ENCODE measurements at places on chromosomes 4 and X. TPM values are rescaled to one million over a fixed set of nuclear protein-coding genes. Genes with fewer than 3 reads are reported as not detected.

GRCh38 chrX:99663136-99663535, 746.9 kb downstream of the PCDH19 start:
- no peak for DNase-seq

DNA sequence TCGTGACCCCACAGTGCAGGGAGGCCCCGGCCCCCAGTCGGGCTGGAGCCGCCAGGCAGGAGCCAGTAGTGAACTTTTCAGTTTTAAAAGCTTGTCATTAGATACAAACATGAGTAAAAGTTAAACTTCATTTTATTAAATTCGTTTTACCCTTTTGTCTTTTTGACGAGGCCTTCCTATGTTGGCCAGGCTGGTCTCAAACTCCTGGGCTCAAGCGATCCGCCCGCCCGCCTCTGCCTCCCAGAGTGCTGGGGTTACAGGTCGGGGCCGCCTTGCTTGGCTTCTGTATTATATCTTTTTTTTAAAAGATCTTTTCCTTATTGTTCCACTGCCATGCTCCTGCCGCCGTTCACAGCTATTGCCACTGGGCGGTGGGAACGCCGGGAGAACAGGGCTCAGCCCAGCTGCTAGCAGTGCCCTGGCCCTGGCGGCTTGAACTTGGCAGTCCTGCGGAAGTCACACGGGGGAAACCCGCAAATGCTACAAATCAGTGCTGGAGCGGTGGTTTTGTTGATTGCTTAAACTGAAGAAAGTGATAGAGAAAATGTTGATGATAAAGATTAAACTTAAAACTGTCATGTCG, 968 bp upstream of the NELFA start:
- DNase-seq, result peak; percentile 86

DNA sequence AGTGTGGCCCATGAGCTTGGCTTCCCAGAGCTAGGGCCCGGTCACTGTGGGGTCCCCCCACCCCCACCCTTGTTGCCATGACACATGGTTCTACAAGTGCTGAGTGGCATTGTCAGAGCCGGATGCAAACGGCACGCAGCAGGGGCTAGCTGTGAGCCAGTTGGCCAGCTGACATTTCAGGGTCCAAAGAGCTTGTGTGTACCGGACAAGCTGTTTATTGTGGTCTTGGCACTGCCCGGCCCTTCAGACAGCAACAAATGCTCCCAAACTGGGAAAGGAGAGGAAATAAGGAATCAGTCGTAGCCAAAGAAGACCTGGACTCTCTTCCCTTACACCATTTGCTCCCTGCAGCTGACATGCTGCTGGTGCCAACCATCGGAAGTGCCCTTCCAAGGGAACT, 36.8 kb downstream of the TSC22D3 start:
- no peak for DNase-seq

DNA sequence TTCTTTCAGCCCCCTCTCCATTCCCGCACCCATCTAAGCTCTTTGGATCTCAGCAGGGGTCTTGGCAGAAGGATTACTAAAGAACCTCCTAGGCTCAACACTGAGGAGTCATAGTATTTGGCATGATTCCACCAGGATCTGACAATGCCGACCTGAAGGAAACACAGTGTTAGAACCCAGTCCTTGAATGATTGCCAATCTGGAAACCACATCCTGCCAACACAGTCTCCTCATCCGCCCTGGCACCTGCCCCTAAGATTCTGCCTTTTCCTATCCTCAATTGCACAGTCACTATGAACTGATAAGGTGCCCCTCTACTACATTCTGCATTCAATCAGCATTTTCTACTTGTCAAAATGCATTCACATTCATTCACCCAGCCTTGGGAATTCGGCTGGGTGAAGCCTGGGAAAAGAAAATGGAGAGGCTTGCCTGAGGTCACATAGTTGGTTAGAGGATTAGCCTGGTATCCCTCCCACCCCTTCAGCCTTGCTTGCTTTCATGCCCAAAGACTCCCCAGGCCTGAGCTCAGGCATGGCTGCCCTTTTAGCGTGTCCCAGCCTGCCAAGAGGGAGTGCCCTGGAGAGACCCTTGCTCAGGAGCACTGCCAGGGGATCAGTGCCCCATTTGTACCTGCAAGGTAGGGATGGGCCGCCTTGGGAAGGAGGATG, 2.2 kb upstream of the CLDN2 start:
- no peak for DNase-seq

GRCh38 chr4:150739591-150739990, 157.6 kb downstream of the MAB21L2 start:
- no peak for DNase-seq

DNA sequence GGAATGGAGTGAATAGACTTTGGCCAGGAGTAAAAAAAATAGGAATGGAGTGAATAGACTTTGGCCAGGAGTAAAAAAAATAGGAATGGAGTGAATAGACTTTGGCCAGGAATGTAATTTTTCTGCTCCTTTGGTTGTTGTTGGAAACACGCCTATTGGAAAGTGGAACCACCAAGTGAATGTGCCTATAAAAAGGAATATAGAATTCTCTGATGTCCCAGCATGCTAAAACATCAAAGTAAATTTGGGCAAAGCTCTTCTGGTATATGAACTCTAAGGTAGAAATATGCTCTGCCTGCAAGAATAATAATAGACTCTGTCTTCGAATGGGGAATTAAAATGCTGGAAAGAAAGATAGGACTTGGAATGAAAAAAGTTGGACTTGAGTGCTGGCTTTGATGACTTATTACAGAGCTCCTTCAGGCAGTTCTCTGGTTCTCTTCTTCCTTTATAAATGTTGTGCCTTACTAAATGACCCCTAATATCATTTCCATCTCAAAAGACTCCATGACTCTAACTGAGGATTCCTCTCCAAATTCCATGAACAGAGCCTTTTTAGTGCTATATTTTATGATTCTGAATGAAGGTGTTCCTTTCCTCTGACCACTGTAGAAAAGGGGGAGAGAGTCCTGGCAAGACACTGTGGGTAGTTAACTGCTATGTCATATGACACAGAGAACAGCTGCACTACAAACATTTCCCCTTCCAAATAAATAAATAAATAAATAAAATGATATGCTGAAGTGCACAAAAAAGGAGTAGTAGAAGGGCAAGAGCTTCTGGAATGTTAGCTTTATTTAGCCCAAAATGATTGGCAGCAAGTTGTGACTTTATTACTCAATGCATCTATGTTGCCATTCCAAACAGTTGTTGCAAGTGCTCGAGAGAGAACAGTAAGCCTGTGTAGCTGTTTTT, 13.5 kb upstream of the GBA3 start:
- DNase-seq, result no peak

DNA sequence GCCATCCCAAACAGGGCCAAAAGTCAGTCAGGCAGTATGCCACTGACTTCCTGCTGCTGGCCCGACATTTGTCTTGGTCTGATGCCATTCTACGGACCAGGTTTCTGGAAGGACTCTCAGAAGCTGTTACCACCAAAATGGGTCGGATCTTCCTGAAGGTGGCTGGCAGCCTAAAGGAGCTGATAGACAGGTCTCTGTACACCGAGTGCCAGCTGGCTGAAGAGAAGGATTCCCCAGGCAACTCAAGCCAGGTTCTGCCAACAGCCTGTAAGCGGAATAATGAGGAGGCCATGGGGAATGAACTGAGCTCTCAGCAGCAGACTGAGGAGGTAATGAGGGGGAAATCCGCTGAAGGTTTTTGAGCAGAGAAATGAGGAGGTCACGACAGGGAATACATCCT, 95.7 kb downstream of the RTL9 start:
- DNase-seq, result no peak

DNA sequence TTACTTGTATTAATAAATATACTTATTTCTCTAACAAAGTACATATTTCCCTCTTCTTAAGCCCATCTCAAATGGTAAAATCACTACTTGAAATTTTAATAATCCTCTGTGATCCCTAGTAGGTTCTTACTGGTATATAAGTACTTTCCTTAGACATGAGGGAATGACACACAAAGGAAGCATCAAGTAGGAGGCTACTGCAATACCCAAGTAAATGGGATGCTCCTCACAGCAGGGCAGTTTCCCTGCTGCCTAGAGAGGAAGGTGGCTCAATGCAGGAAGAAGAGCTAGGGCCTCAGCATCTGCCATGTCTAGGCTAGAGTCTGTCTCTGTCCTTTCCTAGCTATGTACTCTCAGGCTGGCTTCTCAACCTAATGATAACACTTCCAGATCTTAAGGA, 122.1 kb upstream of the DIPK2B start:
- DNase-seq, result no peak

DNA sequence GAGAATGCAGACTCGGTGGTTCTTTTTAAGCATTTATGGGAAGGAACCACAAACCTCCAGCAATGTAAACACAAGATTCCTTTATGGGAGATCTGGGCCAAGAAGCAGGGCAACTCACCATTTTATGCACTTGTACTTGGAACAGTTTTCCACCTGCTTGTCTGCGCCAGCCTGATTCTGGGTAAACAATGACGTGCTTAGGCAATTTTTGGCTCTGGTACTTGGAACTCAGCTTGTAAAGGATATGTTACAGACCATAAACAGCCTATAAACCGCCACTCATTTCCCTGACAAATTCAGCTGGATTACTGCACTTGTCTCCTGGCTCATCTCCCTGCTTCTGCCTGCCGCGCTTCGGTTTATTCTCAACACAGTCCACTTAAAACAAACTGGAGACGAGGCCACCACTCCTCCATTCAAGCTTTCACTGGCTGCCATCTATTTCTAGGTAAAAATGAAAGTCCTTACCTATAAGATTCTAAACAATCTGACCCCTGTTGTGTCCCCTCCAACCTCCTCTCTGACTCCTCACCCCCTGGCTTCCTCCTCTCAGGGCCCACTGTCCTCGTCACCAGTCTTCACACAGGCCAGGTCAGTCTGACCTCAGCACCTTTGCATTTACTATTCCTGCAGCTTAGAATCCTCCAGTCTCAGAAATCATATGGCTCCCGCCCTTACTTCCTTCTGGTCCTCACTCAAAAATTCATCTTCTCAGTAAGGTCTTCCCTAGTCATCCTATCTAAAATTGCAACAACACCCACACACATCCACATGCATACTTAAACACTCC, 205.9 kb upstream of the GALNT7 start:
- DNase-seq, result no peak

DNA sequence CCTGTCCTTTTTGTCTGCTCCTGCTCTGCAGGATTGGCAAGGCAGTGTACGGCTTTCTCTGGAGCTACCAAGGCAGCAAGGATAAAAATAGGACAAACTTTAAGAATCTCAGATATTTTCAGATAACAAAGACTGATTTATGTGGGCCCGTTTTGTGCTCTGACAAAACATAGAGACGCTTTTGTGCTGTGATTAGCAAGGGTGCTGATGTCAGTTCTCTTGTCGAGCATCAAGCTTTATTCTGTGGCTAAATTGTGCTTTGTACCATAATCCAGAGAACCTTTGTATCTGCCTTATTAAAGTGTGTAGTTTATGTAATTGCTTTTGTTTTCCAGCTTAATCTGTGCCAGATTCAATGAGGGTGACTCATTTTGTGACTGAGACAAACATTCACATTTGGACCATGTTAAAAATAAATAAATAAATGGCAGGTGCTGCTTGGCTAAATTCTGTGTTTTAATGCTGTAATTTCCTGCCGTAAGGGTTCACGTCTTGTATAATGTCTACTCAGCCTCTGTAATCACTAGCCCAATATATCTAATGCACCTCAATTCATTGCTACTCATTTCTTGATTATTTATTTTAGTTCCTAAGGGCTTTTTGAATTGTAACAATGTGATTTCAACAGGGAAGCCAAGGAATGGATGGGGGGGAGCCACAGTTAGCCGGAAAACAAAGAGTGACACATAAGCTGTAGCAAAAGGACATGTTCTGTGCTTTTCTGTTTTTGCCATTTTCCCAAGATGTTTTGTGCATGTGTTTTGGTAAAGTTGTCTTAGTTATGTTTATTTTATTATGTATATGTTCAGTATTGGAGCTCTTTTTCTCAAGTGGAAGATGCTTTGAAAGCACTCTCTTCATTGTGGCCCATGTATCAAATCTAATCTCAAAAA, 75.1 kb downstream of the GAB1 start:
- no peak for DNase-seq

GRCh38 chrX:132188175-132188574, 31.1 kb downstream of the RAP2C start:
- no peak for DNase-seq

DNA sequence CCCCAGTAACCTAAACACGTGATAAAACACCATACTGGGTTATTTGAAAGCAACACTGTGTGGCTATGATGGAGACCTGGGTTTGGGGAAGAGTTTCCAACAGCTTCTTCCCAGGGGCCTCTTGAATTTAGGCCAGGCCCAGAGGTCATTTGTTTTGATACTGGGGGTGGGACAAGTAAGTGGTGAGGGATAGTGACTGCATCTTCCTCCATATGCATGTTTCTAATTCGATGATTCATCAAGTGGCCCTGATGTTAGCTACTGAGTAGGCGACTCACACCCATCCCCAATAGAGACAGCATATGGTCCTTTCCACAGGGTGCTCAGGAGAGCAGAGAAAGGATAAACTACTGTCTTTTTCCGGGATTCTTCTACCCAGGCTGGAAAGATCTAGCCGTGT, 2.7 kb downstream of the NDP start:
- no peak for DNase-seq

The FOXR2 gene
- total RNA-seq, result not detected

The NKRF gene
- 7.1 TPM for total RNA-seq

The PUDP gene
- total RNA-seq, result 17.5 TPM

The APBB2 gene
- total RNA-seq, result 88.2 TPM

The ATP5ME gene
- total RNA-seq, result 167 TPM

The SPP1 gene
- total RNA-seq, result 45.4 TPM

The NEUROG2 gene
- not detected for total RNA-seq

The CCDC120 gene
- total RNA-seq, result 10.8 TPM
